Stimulated activated CD8-positive, alpha-beta memory T cell treated with anti-CD3 and anti-CD28 coated beads, Interleukin-12 subunit alpha, Interleukin-12 subunit beta, amount 100 ng/mL, for 4 hours (primary cell): ENCODE measurements at places on chromosomes 1 and 21.

DNA sequence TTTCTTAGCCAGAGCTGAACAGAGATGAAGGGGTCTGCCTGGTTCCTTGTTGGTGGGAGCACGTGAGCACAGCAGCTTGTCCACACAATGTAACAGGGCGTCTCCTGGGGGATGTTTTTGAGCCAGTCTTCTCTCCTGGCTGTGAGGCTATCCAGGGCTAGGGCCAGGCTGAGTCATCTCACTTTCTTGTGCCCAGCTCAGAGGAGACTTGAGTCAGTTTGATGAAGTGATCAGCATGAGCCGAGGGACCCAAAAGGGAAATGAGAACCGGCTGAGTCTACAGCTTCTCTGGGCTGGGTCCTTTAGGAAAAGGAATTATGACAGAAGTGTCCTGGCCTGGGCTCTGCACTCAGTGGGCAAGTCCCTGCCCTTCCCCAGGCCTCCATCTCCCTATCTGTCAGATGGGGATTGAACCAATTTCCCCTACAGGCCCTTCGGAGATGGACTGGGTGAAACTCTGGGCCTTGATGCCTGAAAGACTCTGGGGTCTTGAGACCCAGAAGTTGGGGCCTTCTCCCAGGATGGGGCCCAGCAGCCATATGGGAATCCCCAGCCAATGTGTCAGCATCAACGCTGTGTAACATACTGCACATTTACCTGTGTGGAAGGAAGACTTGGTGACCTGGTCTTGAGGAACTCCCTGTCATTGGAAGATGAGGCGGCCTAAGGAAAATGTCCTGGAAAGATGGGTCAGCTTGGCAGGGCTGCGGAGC lies 36.6 kb downstream of the DMRTB1 start:
- DNase-seq = no peak

- DNase-seq = no peak
Measured at GRCh38 chr1:109718495-109718894, 6.4 kb downstream of the GSTM5 start.

DNA sequence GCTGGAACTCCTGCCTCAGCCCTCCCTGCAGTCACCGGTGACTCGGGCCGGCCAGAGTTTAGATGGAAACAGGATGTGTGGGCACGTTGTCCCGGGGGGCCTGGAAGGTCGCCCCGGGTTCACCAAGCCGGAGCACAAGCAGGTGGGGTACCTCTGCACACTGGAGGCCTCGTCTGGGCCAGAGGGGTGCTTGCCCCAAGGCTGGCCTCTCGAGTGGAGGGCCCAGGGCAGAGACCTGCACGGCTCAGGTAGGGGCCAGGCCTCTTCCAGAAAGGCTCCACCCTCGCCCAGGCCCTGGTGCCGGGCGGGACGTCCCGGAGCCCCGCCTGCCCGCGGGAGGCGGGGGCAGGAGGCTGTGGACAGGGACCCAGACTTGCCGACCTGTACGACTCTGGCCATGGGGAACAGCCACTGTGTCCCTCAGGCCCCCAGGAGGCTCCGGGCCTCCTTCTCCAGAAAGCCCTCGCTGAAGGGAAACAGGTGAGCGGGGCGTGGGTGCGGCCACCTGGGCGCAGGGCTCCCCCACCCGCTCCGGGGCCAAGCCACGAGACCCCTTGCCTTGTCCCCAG lies at the start of gene PLEKHN1:
TSS of gene PLEKHN1 (plus strand) at position 348 of the 569 bp plus-strand sequence. CDS start at position 398, 50 bp downstream.
- no peak for DNase-seq

GRCh38 chr1:231636157-231636556 lies 9.6 kb downstream of the DISC1 start:
- no peak for DNase-seq

- DNase-seq = no peak
Measured at GRCh38 chr21:29151931-29152330, 21.5 kb downstream of the MAP3K7CL start.

- no peak for DNase-seq
Measured at GRCh38 chr1:198630863-198631262, 8.0 kb upstream of the PTPRC start.

- no peak for DNase-seq
Measured at GRCh38 chr1:239011382-239011781, 375.0 kb upstream of the CHRM3 start.

DNA sequence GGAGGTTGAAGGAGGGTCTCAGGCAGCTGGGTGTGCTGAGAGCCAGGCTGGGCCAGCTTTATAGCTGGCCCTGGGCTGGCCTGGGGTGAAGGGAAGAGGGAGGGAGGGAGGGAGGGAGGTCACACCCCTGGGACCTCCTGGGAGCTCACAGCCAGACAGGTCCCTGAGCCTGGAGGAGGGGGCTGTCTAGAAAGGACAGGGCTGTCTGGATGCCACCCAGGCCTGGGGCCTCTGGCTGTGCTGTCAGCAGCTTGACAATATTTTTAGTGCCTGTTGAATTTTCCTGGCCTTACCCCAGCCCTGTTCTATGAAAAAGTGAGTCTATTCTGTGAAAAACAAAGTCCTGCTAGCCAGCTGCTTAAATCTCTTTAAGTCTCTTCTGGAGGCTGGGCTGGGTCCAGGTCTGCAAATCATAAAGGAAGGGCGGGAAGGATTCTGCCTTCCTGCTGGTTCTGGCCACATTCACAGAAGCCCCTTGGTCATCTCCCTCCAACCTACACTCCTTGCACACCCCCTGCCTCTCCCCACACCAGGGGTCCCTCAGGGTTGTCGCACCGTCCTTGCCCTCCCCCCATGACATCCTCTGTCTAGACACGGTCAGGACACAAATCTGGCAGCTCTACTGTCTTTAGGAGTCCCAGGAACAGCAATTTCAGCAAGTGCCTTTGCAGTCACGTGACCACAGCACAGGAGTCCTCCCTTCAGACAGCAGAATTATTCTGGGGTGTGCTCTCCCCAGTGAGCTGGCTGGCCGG lies at the start of gene LEFTY2:
TSS of gene LEFTY2 (minus strand) at position 34 of the 755 bp plus-strand sequence. CDS start 80 bp downstream, outside the sequence.
- no peak for DNase-seq

- DNase-seq = no peak
Measured at GRCh38 chr1:62601457-62601856, 4.1 kb downstream of the ANGPTL3 start.

DNA sequence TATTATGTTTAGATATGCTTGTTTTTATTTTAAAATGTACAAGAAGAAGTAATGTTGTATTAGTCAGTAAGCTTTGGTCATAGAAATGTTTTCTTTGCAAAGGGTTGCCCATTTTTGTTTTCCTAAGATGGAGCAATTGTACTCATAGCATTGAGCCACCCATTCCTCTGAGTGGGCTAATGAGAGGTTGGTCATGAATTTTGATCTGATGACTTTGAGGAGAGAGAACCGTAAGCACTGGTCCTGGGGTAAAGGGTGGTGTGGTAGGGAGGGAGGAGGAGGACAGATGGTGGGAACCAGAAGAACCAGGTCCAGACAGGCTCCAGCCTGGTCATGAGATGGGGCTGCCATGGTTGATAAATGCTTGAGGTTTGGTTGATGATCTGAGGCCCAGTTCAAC lies 15.9 kb upstream of the SLC6A9 start:
- no peak for DNase-seq

GRCh38 chr1:73862355-73862754 lies 335.6 kb downstream of the LRRIQ3 start:
- DNase-seq = no peak

DNA sequence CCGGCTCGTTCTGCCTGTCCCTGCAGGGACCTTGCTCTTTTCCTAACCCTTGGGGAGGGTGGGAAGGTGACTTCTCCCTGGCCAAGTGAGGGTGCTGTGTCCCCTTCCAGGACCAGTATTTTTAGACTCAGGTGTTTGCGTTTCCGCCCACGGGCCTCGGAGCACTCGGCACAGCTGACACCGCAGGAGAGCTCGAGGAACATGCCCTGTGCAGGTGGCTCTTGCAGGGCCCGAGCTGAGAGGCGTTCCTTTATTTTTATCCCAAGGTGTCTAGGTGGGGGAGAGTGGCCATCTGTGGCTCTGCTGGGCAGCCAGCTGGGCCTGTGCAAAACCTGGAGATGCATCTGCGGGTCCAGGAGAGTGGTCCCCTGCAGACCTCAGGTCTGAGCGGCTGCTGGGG lies 16.0 kb downstream of the PLCH2 start:
- no peak for DNase-seq

GRCh38 chr1:202143768-202144401 lies 652 bp downstream of the ARL8A start:
- no peak for DNase-seq

DNA sequence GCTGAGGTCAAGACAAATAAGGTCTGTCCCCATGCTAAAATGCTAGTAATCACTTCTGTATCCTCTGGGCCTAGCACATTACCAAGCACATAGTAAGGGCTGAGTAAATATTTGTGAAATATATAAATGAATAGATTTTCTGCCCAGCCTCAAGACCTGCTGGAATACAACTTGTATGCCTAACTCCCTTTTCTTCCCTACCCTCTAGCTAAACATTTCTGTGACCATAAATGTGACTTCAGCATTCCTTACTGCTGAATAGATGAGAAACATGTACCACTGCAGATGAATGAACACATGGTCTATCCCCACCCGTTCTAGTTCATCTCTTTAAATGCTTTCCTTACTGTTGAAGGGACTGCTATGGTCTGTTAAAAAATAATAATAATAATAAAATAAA lies 209.0 kb upstream of the HOOK1 start:
- DNase-seq = no peak

GRCh38 chr1:8631163-8631562 lies 186.3 kb downstream of the RERE start:
- DNase-seq = no peak
